ENCODE measurements at places on chromosomes 1 and 21.

DNA sequence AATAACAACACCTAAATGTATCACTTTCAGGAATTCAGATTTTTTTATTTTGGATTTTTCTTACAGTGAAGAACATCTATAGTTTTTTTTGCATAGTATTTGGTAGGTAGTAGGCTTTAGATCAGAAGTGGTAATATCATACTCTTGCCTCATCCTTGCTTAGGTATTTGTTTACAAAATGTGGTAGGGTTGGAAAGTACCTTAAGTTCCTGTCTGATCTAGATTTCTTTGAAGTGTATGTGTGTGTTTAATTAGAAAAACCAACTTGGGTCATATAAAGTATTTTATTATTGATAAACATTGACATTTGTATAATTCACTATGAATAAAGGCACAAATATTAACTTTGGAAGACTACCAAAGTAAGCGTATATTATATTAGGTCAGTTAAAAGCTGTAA lies 85.3 kb upstream of the GPR88 start:
- DNase-seq = no peak

DNA sequence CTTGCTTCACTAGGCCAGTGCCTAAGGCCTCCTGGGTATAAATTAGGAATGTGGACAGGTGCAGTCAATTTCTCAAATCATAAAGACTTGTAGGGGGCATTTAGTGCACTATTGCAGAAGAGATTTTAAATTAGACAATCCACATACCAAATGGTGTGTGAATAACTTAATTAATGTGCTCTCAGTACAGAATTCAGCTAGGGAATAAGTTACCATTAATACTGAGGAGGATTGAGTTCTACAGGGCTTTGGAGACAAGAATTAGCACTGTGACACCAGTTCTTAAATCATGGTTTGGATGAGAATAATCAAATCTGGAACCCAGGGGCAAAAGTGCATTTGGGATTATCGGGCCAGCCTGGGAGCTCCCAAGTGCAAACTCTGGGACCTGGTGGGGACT lies 1.7 kb downstream of the SYPL2 start:
- DNase-seq = no peak

- no peak for DNase-seq
Measured at GRCh38 chr1:164651351-164651951, 92.5 kb downstream of the PBX1 start.

- no peak for DNase-seq
Measured at GRCh38 chr1:206971029-206971655, 882 bp upstream of the FCAMR start.

All from lower lobe of right lung (tissue), 2 donors.